NCI-H2029 treated with DMSO at 0.1 percent for 48 hours (cell line): ENCODE measurements at places on chromosomes 7 and 10.

DNA sequence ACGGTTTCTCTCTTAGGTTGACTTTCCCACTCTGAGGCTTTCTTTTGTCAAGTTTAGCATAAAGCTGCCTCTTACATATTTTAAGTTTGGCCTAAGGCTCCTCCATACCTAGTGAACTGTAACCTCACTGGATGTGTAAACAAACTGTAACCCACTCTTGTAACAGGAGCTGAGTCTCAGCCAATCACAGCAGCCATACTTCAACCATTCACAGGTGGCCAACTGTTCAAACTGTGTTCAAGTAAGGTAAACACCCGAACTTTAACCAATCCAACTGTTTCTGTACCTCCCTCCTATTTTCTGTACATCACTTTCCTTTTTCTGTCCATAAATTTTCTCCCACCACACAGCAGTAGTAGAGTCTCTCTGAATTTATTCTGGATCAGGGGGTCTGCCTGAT, 7.7 kb upstream of the NRBF2 start:
- DNase-seq, result no peak

DNA sequence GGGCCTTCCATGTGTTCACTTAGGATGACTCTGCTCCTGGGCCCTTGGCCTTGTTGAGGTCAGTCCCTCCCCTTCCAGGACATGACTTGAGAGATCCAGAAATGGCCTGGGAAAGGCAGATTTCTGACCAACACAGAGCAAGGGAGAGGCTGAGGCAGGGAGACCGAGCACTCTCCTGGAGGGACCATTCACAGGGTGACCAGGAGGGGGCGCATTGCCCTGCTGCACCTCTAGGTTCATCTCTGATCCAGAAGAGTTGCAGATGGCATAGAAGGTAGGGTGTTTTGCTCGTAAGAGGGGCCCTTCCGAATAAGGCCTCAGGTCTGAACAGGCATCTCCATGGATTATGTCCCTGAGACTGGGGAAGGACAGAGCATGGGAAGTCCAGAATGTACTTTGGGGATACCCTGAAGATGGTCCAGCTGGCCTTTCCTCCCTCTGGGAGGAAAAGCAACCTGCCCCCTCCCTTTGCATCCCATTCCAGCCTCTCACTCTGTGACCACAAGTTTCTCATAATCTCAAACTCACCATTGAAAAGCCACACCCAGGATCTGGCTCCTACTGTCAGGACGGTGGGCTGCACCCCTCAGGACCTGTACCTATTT, 6.6 kb downstream of the DMBT1 start:
- DNase-seq, result no peak

DNA sequence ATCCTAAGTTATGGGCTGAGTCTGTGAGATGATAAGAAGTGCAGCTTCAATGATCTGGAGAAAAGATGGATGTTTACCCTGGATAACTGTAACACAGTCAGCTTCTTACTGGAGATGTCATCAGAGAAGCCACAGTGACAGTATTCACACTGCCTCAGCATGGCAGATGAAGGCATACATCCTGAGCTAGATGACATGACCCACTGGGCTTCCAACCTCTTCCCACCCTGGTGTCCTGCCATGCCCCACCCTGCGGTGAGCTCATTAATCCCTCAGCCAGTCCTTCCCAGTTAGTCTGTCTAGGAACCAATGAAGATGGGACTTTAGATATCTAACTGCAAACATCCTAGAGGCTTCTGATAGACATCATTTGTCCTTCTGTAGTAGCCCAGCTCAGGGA, 213.8 kb downstream of the TAX1BP1 start:
- DNase-seq, result no peak

- DNase-seq, result no peak
These were observed 43.6 kb upstream of the IL6 start for GRCh38 chr7:22683379-22683778.

GRCh38 chr10:86191166-86191565, 175.4 kb downstream of the GRID1 start:
- DNase-seq, result no peak

- no peak for DNase-seq
These were observed 131.6 kb downstream of the ZMIZ1 start for GRCh38 chr10:79200346-79200745.

GRCh38 chr7:156184164-156184563, 371.9 kb upstream of the SHH start:
- DNase-seq, result no peak

DNA sequence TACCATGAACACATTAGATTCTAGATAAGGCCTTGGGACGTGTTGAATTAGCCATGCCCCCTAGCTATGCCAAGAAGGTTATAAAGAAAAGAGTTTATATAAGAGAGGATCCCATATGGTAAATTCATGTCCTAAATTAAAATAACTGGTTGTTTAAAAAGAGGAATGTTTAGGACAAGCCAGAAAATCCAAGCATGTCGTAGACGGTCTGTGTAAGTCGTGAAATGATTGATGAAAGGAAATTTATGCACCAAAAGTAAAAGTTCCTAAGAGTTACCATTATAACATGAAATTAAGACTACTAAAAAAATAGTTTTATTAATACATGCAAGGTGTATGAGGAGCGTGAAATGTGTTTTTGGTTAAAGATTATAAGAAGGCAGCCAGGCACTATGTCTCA, 624.9 kb downstream of the ARL4A start:
- DNase-seq, result no peak

DNA sequence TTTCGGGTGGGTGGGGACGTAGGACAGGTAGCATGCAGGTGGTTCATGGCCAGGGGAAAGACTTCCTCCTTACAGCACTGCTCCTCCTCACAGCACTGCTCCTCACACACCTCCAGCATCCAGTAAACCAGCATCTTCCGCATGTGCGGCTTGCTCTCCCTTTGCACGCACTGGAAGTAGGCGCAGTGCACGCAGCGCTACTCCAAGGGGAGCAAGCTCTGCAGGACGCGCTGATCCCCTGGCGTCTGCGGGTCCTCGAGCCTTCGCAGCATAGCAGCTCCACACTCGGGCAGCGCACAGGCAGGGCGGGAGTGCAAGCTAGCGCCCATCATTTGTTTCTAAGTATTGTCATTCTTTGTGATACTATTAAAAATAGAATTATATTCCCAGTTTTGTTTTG, 30.5 kb upstream of the MAP3K8 start:
- DNase-seq, result no peak

DNA sequence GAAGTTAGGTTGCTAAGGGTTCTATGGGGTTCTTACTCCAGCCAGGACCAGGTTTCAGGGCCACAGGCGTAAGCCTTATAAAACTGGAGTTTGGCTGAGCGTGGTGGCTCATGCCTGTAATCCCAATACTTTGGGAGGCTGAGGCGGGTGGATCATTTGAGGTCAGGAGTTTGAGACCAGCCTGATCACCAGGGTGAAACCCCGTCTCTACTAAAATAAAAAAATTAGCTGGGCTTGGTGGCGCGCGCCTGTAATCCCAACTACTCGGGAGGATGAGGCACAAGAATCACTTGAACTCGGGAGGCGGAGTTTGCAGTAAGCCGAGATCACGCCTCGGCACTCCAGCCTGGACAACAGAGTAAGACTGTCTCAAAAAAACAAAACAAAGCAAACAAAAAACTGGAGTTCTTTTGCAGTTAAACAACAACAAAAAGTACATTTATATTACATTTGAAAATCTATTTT, 347 bp upstream of the RRP12 start:
- DNase-seq, result no peak

GRCh38 chr10:46992803-46993561, 81.8 kb downstream of the PTPN20 start:
- DNase-seq, result no peak

GRCh38 chr10:103752680-103753248, 102.6 kb downstream of the SH3PXD2A start:
- no peak for DNase-seq

DNA sequence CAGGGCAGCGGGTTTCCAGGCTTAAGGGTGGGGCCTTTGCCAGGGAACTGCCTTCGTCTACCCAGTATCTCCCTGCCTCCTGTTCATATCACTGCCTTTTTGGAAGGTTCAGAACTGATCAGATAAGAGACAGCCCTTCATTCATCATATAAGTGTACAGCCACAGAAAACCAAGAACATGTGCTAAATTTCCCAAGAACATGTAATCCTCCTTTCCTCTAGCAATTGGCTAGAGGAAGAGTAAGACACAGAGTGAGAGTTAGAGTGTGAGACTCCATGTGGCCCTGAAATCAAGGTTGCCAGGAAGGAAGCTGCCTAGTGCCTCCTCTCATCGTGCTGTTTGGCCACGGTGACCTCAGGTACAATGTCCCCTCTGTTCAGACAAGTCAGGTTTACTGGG, 770.9 kb downstream of the TNS3 start:
- no peak for DNase-seq

DNA sequence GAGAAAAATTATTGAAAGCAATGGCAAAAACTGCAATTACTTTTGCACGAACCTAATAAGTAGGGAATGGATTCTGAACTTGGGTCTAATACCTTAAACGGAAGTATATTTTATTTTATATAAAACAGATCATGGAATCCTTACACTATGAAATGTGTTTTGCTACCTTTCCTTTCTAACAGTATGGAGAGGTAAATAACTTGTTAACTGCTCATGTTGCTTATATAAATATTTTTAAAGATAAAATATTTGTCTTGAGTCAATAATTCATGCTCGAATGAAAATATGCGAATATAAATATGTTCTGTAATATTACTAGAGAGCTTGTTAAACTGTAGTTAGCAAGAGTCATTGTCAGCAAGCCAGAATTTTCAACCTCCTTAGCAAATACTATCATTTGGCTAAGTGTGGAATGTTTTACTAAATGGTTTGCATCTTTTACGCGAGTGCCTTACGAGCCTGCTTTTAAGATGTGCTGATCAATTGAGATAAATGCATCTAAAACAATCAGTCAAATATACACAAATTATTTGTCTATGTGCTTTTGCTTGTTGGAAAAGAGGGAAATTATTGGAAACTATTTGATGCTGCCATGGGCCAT, 5.9 kb downstream of the GNAT3 start:
- no peak for DNase-seq

DNA sequence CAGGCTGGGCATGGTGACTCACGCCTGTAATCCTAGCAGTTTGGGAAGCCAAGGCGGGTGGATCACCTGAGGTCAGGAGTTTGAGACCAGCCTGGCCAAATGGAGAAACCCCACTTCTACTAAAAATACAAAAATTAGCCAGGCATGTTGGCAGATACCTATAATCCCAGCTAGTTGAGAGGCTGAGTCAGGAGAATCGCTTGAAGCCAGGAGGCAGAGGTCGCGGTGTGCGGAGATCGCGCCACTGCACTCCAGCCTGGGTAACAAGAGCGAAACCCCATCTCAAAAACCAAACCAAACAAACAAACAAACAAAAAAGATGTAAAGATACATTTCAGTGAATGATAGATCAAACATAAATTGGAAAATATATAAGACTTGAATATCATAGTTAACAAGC, 105.9 kb downstream of the PLPP4 start:
- no peak for DNase-seq

- DNase-seq, result no peak
These were observed 121.7 kb downstream of the GLRX3 start for GRCh38 chr10:130257897-130258296.

- no peak for DNase-seq
These were observed at the start of gene CNNM1 for GRCh38 chr10:99329304-99329553. Gene CNNM1, plus strand, starts transcription at chr10:99329356. Its CDS starts 32 bp downstream, at chr10:99329388.

DNA sequence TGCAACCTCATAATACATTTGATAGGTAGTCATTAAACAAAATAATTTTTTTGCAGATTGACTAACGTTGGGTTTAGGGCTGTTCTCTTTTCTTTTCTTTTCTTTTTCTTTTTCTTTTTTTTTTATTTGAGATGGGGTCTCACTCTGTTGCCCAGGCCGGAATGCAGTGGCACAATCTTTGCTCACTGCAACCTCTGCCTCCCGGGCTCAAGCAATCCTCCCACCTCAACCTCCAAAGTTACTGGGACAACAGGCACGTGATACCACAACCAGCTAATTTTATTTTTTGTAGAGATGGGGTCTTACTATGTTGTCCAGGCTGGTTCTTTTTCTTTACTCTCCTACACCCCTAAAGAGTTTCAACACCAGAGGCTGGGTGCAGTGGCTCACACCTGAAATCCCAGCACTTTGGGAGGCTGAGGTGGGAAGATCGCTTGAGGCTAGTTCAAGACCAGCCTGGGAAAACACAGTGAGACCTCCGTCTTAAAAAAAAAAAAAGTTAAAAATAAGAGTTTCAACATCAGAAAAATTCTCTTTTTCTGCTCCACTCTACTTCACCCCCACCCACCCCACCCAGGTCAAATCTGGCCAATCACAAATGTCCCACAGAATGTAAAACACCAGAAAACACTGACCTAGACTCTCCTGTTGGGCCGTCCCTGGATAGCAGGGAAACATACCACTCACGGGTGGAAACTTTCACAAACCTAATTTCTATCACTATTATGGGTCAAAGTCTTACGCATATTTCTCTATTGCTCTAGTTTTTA, 3.0 kb downstream of the HIP1 start:
- no peak for DNase-seq

DNA sequence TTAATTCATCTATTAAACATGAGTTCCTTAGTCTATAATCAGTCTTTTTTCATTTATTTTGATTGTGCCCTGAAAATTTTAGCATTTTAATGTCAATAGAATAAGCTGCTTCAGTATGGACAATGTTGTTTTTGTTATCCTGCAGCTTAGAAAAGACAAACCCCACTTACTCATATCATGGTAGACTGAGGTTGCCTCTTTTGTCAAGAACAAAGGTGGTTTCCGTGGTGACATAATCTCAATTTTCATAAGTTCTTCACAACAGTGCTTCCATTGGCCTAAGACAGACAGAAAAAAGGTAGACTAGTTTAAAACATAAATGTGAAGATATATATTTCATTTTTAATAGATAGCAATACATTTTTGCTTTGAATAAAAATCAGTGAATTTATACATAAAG, 69.1 kb downstream of the RTKN2 start:
- no peak for DNase-seq

DNA sequence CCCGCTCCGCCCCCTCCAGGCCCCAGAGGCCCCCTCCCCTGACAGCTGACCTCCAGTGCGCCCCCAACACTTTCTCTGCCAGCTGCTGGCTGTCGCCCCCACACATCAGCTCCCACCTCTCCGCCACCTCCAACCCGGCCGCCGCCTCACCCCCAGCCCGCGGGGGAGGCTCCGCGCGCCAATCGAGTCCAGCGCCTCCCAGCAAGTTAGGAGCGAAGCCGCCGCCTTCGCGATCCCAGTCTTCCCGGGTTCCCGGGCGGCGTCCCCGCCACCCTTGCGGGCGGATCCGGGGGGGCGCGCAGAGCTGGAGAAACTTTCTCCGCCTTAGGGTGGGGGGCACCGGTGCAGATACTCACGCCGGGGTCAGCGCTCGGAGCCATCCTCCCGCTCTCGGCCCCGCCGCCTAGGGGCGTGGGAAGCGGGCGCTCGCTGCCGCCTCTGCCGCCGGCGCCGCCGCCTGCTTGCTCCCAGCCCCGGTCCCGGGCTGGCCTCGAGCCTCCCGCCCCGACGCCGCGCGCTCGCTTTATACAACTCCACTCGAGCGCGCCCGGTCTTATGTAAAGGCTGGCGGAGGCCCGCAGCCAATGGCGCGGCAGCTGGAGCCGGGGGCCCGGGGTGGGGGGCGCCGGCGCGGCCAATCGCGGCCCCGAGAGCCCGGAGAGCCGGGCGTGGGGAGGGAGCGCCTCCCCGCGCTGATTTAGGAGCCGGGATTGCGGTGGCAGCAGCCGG, at the start of gene CRTAC1:
TSS of gene CRTAC1 (minus strand) at position 529 of the 729 bp plus-strand sequence. CDS start at position 380, 149 bp downstream.
- no peak for DNase-seq

- no peak for DNase-seq
These were observed 84.7 kb upstream of the GPR141 start for GRCh38 chr7:37598824-37599223.

GRCh38 chr7:140653319-140654108, 12.9 kb upstream of the DENND2A start:
- peak; percentile 66 for DNase-seq

GRCh38 chr10:13272164-13272571, 27.7 kb downstream of the PHYH start:
- peak; percentile 20 for DNase-seq
